ENCODE measurements at places on chromosomes 5 and 9. TPM values are rescaled to one million over a fixed set of nuclear protein-coding genes. Genes with fewer than 3 reads are reported as not detected.
A peak's percentile ranks its signal among the peaks of the same experiment; 100 is the strongest.

- DNase-seq, result peak; percentile 91
Observed at GRCh38 chr5:80407735-80408483, at the start of gene ZFYVE16. ZFYVE16 (plus strand) TSS chr5:80408064; CDS start chr5:80434148, 26,084 bp downstream.

CCDC180 gene
- total RNA-seq, result 4.8 TPM

- no peak for DNase-seq
Observed at GRCh38 chr5:160925281-160925680, 73.3 kb upstream of the ATP10B start.

DNA sequence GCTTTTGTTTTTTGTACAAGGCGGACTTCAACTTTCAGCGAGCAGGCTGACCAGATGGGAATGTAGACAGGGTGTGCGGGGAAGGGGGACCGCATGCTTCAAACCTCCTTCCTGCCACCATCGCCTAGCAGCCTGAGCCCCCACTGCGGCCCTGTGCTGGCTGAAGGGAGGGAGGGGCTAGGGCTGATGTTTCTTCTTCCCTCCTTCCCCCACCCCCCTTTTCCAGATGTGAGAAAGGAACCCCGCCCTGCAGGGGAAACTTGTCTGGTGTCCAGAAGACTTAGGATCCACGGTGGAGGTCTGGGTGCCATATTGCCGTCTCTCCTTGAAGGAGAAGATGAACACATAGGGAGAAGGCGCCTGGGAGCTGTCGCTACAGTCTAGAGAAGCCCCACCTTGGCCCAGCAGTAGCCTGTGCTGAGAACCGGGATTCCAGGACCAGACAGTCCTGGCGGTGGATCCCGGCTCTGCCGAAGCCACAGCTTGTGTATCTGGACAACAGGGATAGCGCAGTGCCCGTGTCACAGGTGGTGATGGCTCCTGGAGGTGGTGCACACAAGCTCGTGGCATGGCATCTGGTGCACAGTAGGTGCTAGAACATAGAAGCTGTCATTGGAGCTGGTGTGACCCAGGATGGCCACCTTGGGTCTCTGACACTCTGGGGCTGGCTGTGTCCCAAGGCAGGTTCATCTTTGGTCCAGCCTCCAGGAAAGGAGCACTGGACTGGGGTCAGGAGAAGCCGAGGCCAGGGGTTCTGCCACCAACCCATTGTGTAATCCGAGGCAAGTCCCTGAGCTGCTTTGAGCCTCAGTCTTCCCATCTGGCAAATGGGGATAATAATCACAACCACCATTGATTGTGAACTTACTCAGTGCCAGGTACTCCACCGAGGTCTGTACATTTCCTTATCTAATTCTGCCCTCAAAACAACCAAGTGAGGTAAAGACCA is 205.6 kb downstream of the C9orf50 start:
- DNase-seq, result no peak

GRCh38 chr5:74665816-74666215 is 19.2 kb upstream of the HEXB start:
- DNase-seq, result no peak

DNA sequence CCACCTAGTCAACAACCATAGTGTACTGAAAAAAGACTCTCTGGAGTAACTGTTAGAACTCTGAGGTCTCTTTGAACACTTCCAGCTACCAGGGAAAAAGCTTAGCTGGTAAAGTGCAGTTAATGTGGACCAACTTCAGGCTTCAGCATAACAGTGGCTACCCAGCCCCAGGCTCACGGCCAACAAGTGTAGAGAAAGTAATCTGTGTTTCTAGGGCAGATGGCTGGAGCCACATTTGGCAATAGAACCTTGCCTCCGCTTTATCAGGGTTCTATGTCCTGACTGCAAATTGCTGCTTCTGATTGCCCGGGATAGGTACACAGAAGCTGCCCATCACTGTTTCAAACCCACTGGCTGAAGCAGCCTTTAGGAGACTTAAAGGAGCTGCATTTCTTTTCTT is 76.0 kb upstream of the SIMC1 start:
- no peak for DNase-seq

GRCh38 chr9:16214677-16215352 is 655.7 kb downstream of the BNC2 start:
- no peak for DNase-seq

DNA sequence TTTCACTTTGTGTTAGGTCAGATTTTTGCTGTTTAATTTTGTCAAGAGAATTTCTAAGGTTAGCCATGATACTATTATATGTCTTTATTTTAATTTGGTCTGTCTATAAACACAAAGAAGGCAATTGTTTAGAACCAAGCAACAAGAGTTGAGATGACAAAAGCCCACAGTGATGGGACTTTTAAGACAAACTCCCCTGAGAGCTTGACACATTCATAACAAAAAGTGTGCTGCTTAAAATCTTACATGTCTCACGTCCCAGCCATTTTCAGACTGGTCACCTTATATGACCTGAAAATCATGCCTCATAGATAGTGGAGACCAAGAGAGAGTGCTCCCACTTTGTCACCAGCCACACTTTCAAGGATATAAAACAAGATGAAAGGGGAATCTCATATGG is 21.6 kb upstream of the NNT start:
- no peak for DNase-seq

DNA sequence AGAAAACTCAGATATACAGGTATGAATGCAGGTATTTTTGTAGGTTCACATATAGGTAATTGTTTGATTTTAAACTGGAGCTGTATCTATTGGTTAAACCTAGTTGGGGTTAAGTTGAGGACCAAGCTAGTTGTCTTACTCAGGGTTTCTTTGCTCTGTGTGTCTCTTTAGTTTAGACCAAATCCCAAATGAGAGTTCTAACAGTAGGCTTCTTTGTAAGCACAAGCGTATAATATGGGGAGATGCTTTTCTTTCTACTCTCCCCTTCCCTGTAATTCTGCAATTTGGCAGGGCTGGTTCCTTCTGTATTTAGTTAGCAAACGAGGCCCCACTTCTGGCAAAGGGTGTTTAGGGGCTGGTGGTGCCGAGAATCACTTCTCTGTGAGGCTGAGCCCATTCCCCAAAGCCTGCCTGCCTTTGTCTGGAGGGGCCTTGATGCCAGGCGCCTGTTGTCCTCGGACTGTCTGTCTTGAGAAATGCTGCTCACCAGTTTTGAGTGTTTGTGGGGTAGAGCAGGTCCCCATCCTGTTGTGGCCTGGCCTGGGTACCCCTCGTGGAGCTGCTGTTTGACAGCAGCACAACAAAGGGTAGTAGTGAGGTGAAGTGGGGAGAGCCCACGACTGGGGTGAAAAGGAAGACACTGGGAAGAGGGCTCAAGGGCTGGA is 259.3 kb downstream of the FANCC start:
- DNase-seq, result no peak

DNA sequence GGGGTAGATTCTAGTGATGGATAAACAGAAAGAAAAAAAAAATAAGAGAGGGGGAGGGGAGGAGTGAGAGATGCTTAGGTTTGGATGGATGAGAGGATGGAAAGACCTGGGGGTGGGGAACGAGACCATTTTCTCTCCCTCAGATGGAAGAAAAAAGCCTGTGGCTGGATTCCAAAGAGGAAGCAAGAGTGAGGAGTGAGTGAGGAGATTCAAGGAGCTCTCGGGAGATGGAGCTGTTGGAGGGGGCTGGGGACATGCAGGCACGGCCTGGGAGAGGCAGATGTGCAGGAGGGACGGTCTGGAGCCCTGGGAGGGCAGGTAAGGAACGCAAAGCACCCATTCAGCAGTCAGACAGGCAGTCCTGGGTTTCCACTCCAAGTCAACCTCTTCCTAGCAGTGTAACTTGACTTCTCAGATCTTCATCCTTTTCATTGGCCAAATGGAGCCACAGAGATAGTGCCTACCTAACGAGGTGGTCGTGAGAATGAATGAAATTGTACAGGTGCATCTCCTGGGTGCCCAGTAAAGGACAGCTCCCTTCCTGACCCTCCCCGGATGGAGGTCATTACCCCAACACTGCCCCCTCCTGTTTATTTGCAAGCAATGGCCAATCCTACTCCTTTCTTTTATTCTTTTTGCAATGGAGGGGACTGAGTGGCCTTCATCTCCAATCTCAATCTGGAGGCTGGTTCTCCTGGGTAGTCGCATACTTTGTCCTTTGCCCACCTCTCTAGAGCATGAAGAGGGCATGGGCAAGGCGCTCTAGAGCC is 52.2 kb downstream of the PCDH1 start:
- no peak for DNase-seq

DNA sequence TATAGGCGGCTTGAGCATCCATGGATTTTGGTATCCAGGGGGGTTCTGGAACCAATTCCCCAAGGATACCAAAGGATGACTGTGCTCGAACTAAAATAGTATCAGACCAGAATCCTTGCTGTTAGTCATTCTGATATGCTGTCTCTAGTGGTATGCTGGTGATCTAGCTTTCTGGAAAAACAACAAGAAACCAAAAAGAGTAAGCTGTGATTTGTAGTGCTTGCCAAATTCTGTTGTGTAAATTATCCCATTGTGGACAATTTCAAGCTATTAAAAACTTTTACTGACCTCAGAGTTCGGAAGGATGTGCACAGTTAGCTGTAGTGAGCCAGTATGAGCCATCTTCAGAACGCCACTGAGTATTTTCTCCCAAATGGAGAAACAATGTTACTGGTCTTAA is 99.0 kb upstream of the FBN2 start:
- no peak for DNase-seq

GRCh38 chr9:91119142-91119541 is 242.6 kb downstream of the AUH start:
- no peak for DNase-seq

- DNase-seq, result no peak
Observed at GRCh38 chr5:153432583-153432982, 57.9 kb upstream of the GRIA1 start.

- no peak for DNase-seq
Observed at GRCh38 chr5:15354021-15354420, 146.0 kb upstream of the FBXL7 start.

SLC6A7 gene
- not detected for total RNA-seq

DNA sequence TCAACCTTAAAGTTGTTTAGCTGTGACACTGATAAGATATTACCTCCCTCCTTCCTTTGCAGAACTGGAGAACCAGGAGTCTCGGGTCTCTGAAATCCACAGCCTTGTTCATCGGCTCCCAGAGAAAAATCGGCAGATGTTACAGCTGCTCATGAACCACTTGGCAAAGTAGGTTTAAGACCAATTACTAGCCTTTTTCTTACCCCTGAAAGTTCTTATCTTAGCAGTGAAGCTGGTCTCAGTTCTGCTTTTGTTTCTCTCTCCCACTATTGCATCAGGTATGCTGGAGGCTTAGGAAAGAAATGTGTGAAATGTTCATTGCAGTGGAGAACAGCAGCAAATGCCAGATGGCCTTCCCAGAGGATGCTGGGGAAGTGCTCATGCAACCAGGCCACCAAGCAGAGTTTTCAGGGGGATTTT is 287.4 kb downstream of the ARHGAP26 start:
- no peak for DNase-seq

TNFSF15 gene
- under 0.01 TPM for total RNA-seq

TOR1A gene
- total RNA-seq, result 67.7 TPM

SV2C gene
- total RNA-seq, result not detected

DNA sequence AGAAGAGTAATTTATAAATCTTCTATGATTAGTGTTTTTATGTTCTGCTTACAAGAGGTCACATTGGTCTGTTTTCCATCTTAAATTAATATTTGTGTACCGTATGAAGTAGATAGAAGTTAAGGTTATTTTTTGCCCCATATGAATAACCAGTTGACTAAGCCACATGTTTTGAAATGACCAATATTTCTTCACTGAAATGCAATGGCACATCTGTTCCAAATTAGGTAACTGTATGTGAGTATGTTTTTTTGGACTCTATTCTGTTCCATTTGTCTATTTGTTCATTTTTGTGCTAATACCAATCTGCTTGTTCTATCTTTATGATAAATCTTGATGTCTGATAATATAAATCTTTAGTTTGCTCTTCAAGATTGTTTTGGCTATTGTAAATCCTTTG is 17.7 kb downstream of the JAK2 start:
- DNase-seq, result no peak

DROSHA gene
- total RNA-seq, result 54.9 TPM

DNA sequence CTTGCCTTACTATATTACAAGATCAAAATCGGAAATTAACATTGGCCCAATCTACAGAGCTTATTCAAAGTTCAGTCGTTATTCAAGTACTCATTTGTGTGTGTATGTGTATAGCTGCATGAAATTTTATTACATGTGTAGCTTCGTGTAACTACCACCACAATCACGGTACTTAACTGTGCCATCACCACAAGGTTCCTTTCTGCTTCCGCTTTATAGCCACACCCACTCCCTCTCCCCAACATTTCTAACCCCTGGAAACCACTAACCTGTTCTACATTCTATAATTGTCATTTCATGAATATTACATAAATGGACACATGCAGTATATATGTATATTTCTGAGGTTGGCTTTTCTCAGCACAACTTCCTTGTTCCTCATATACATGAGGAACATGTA is 4.0 kb upstream of the TEX48 start:
- no peak for DNase-seq

GFRA3 gene
- not detected for total RNA-seq

XPA gene
- total RNA-seq, result 3.2 TPM

- DNase-seq, result no peak
Observed at GRCh38 chr5:45411971-45412612, 284.1 kb downstream of the HCN1 start.

SPATA31C1 gene
- total RNA-seq, result not detected

B4GALT7 gene
- 25.7 TPM for total RNA-seq

SEMA6A gene
- total RNA-seq, result 17.8 TPM

DNA sequence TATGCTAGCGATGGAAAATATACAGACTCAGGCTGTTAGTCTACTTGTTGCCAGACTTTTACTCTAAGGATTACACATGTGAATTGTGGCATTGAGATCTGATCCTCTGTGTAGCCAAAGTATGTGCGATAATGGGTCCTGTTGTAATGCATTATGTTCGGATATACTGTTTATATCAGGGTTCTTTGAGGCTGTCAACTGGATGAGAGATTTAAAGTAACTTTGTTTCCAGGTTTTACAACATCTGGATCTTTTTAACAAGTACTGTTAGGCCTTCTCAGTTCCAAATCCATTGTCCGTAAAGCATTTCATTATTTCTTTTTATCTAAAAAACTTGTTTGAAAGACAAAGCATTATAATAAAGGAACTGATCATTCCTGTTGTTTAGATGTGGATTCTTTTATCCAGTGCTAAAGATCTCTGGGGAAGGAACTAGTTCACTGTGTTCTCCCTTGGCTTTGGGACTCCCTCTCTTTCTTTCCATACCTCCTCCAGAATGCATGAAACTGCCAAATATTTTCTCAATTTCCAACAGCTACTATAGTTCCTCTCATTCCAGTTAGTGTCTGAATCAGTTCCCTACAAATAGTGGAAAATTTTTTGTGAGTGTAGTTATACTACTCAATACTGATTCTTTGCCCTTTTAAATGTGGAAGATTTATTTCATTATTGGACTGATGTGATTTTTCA is 68.8 kb downstream of the HACD4 start:
- DNase-seq, result no peak

- no peak for DNase-seq
Observed at GRCh38 chr5:35776757-35777156, 79.9 kb upstream of the IL7R start.

GRCh38 chr9:84573083-84573482 is 96.4 kb upstream of the NTRK2 start:
- no peak for DNase-seq

GRCh38 chr9:112446526-112446925 is 40.1 kb upstream of the KIAA1958 start:
- no peak for DNase-seq
